ENCODE measurements at places on chromosomes 12 and 14.

DNA sequence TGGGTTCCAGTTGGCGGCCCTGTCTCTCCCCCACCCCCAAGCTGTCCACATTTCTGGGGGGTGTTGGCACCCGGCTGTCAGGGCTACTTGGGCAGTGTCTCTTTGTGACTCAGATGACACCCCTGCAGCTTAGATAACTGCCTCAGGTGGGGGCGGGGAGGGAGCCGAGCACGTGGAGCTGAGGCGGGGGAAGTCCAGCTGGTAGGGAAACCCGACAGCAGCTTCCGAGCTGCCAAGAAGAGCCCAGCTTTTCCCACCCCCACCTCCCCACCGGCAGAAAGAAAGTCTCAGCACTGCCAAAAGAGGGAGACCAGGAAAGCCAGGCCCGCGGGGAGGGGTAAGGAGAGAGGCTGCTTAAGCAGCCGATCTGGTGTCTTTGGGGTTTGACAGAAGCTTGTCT lies 1.4 kb downstream of the LRTM2 start:
- DNase-seq: no peak

GRCh38 chr12:80277732-80278131 lies 166.3 kb upstream of the PTPRQ start:
- DNase-seq: no peak

DNA sequence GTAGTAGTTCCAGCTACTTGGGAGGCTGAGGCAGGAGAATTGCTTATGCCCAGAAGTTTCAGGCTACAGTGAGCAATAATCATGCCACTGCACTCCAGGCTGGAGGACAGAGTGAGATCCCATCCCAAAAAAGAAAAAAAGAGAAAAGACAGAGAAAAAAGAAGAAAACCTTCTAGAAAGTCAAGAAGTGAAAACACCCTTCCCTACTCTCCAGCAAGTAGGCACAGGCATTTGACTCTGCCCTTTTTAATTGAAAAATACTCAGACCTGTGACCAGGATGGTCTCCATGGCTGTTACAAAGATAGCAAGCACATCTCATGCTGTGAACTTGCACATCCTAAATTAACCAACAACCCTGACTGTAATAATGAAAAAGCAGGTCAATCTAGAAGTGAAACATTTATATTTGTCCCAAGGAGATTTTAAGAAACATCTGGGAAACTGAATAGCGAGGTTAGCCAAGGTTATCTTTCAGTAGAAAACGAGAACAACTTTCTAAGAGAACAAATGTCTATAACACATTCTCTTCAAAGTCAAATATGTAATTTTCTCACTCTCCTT lies 2.0 kb downstream of the TMTC1 start:
- DNase-seq: no peak

DNA sequence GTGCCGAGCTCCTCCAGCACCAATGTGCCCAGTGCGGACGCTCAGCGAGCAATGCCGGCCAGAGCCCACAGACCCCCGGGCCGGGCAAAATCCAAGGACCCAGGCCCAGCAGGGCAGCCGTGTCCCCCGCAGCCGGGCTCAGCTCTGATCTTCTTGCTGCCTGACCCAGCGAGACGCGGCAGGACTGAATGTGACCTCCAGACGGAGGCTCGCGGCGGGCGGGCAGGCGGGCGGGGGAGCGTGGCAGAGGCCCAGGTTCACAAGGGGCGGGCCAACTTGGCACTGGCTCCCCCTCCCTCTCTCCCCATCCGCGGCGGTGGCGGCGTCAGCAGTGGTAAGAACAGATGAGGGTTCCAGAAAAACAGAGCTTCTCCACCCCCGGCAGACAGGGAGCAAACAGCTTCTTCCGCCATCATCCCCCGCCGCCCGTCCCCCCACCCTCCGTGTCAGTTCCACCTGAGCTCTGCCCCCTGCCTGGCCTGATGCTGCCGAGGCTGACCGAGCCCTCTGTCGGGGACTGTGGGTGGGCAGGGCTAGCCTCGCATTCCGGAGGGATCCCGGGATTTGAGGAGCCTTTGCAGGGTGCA lies 94.3 kb downstream of the RFLNA start:
- peak; percentile 40 for DNase-seq

DNA sequence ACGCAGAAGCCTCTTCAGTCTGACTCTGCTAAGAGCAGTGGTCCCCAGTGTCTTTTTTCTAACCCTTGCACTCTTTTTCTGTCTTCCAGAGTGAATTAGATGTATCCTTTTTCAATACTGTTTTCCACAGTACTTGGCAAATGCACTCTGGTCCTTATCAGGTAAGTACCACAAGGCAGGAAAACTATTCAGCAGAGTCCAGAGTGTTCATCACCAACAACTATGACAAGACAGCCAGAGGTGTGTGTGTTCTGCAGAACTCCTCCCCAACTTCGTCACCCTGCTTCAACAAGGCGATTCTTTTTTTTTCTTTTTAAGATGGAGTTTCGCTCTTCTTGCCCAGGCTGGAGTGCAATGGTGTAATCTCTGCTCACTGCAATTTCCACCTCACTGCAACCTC lies 54.3 kb upstream of the STRN3 start:
- no peak for DNase-seq

GRCh38 chr12:30296486-30296885 lies 399.2 kb downstream of the IPO8 start:
- no peak for DNase-seq

DNA sequence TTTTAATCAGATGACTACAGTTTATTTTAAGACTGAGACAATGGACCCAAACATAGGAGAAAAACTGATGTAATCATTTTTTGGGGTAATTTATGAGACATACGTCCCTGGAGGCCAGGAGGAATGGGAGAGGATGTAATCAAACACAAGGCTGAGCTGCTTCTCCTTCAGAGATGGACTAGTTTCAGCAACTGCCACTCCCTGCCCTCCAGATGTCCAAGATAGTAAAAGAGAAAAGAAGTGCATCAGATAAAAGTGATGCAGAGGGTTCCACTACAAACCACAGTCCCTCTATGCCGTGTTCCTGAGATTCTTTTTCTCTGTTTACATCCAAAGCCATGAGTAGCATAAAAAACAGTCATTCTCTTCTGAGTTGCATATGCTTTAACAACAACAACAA lies 101.1 kb downstream of the DACT1 start:
- DNase-seq: no peak

- peak; percentile 87 for DNase-seq
These were observed 31.9 kb downstream of the DAD1 start for GRCh38 chr14:22556990-22557623.

GRCh38 chr12:42097971-42098370 lies 46.7 kb downstream of the GXYLT1 start:
- DNase-seq: no peak

DNA sequence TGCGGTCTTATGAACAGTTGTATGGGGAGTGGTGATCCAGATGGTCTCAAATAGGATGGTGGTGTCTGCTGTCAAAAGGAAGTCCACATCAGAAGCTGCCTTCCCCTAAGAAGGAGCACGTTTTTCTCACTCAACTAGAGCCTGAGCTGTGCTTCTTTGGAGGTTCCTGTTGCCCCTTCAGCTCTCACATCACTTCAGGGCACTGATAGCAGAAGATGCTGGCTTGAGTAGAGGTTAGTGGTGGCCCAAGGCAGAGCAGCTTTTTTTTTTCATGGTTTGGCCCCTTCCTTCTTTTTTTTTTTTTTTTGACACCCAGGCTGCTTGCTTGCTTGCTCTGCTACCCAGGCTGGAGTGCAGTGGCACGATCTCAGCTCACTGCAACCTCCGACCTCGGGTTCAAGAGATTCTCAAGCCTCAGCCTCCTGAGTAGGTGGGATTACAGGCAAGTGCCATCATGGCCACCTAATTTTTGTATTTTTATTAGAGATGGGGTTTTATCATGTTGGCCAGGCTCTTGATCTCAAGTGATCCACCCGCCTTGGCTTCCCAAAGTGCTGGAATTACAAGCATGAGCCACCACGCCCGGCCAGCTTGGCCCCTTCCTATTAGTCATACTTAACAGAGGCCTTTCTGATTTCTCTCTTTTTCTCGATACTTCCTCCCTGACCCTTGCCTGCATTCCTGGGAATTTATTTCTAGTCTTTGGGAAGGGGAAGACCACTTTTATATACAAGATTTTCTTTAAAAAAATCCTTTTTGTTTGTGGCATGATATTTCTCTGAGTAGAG lies 31.6 kb downstream of the KLRD1 start:
- no peak for DNase-seq

Data from activated T-helper 1 cell treated with anti-CD3 and anti-CD28 coated beads, Interleukin-2, amount 50 U/mL, for 16 hours (primary cell).